ENCODE measurements at places on chromosomes 4 and X.

GRCh38 chrX:154600759-154601374 lies 15.9 kb downstream of the CTAG1A start:
- DNase-seq: no peak

DNA sequence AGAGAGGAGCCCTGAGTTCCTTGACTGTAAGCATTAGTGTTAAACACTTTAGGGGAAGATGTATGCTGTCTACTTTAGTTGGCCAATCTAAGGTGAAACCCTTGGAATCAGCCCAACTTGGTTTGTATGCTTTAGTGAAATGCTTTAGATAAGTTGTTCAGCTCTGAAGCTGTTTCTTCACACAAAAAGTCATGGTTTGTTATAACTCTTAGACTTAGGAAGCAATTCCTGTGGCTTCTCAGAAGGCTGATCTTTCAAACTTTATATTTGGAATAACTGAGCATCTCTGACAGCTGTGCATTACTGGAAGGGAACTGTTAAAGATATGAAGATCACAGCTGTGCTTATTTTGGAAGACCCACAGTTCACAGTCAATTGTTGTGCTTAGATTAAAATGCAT lies 714.1 kb downstream of the FAT4 start:
- no peak for DNase-seq

DNA sequence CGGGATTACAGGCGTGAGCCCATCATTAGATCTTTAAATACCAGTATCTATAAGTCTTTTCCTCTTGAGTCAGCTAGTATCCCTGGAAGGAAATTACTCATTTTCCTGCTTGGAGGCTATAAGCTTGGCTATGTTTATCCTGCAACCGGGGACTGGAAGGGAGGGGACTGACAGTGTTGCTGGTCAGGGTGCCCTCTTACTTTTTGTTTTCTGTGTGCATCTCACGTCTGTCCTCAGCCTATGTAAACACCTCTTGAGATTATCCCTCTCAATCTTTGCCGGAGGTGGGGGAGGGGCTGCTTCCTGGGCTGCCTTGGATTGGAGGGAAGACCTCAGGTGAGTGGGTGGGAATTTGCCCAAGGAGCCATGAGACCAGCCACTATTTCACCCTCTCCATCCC lies 37.0 kb downstream of the HTT start:
- no peak for DNase-seq

- no peak for DNase-seq
Measured at GRCh38 chr4:67714248-67714583, 13.3 kb upstream of the UBA6 start.

DNA sequence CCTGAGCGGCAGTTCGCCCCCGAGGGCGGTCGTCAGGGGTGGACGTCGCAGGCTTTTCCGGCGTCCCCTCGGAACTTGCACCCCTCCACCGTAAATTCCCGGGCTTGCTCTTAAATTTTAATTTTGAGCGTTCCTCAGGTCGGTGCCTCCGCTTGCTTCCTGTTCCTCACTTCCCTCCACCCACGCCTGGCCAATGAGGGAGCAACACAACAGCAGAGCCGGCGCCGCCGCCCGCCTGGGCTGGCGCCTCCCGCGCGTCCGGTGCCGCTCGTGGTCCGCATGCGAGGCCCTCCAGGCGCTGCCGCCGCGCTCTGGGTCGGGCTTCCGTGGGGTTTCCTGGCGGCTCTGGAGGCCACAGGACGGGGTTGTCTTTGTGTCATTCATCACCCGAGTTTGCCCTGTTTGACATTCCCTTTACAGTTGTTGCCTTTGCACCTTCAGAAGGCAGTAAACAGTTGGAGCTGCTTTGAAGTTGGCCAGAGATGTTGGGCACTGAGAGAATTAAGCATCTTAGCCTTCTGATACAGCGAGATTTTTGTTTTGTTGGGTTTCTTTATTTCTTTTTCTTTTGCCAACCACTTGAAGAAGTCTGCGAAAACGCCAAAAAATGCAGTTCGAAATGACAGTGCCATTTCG lies 692 bp downstream of the SPCS3 start:
- peak; percentile 90 for DNase-seq

DNA sequence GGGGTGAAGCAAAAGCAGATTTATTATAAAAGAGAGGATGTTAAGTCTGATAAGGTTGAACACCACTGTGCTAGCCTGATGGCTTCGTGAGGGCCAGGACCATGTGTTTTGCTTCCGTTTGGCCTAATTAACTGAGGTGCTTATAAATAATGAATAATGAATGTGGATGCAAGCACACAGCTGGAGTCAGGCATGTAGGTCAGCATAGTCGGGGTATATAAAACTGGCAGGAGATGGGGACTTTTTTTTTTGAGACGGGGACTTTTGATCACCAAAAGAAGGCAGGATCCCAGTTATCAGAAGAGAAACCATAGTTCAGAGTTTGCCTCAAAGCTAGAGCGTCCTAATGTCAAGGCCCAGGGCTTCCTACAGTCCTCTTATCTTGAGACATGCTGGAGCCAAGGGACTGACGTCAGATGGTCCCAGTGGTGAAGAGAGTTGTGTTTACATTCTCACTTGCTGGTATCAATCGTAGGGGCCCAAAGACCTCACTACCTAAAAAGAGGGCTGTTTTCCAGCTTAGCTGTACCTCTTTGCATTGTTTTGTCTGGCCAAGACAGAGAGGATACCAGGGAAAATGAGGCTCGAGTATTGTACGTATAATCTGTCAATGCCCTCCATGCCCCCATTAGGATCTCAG lies 50.4 kb downstream of the RTL9 start:
- no peak for DNase-seq

GRCh38 chrX:117808426-117808825 lies 308.2 kb downstream of the KLHL13 start:
- no peak for DNase-seq

- no peak for DNase-seq
Measured at GRCh38 chrX:48035891-48036290, 29.1 kb downstream of the SPACA5 start.

GRCh38 chrX:38657562-38657961 lies 96.2 kb downstream of the TSPAN7 start:
- DNase-seq: no peak

DNA sequence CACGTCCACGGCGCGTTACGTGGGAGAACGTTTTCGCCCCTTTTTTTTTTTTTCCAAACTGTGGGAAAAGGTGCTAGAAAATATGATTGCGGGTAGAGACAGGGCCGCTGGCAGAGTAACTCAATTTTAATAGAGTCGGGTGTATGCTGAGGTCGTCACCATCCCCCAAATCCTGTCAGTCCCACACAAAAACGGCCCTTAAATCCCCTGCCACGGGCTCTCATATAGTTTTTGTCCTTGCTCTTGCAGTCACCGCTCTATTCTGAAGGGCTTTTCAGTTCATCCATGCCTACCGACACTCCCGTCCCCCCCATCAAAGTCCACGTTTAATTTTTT lies 796 bp upstream of the MED14 start:
- no peak for DNase-seq

GRCh38 chrX:86197815-86198214 lies 49.6 kb downstream of the DACH2 start:
- no peak for DNase-seq

- no peak for DNase-seq
Measured at GRCh38 chr4:153710681-153711080, 26.6 kb downstream of the TLR2 start.

- no peak for DNase-seq
Measured at GRCh38 chr4:36863601-36864000, 380.9 kb upstream of the NWD2 start.

DNA sequence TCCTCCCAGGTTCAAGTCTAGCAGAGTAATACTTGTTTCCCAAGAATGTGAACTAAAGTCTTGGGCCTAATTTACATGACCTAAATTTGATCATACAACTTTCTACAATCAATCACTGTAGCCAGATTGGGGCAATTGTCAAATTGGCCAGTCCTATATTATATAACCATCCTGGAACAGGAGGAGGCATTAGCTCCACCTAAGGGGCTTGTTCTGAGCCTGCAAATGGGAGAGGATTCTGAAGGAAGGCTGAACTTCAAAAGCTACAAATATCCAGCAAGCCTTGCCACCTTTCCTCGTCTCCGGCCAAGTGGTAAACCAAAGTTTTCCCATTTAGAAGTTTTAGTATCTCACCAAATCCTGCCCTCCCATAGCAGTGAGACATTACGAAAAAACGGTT lies 1289.6 kb upstream of the TENM3 start:
- DNase-seq: no peak

- DNase-seq: no peak
Measured at GRCh38 chr4:41611881-41612871, 74.2 kb downstream of the LIMCH1 start.

All from activated T-cell treated with anti-CD3 and anti-CD28 coated beads, Interleukin-2, amount 50 U/mL, for 48 hours (primary cell).